MV-4-11 (cell line): ENCODE measurements at places on chromosomes 4 and X.

GRCh38 chrX:110561034-110561433, 202.4 kb downstream of the RTL9 start:
- DNase-seq = no peak

- no peak for DNase-seq
These were observed 139.6 kb downstream of the SOWAHB start for GRCh38 chr4:76758290-76758882.

DNA sequence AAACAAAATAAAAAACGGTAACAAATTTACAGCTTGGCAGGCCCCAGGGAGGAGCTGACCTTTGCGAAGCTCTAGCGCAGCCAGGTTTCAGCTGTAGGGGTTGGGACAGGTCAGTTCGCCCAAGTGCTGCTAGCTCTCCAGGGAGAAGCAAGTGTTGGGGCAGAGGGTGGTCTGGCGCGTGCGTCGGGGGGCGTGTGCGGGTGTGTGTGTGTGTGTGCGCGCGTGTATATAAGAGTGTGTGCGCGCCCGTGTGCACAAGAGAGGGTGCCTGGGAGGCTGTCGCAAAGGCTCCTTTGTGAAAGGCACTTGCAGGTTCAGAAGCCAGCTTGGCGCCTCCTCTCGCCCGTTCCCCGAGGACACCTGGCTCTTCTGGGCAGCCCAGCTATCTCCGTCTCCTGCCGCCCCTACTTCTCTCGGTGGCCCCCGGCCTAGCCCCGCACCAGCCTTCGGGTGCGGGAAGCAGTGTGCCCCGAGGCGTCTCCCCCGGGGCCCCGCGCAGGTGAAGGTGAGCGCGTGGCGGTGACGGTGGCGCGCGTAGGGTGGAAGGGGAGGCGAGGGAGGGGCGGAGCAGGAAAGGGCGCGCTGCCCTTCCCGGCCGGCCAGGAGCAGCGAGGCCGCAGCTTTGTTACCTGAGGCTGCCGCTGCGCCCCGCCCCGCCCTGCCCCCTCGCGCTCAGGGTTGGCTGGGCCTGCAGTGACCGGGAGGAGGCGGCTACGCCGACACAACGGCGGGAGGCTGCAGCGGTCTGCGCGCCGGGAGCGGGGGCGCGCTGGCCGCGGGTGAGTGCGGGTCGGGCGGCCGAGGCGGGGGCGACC, at the start of gene FHDC1:
Gene FHDC1, plus strand, starts transcription at position 693 of the 815 bp plus-strand sequence. CDS start 6,735 bp downstream, outside the sequence.
- DNase-seq = no peak

DNA sequence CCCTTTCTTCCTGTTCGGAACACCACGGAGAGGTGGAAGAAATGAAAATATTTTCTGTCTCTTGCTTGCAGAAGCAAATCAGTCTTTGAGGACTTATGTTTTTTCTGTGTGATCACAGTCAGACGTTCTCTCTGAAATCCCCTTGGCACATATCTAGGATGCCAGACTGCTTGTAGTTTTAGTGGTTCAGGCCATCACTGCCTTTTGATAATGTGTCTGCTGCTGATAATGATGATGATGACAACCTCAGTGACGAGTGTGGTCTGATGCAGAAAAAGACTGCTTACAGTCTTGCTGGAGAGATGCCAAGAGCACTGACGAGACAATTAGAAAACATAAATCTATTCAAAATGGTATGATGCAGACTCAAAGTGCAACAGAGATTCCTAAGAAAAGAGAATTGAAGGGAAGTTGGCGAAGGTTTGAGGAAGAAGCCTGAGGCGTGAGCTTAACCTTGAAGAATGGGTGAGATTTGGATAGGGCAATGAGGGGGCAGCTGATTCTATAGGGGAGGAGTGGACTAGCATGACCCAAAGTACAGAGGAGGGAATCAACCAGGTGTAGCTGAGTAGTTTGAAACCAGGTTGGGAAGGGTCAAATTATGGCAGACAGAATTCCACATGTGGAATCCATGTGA, 7.9 kb downstream of the RAB33A start:
- DNase-seq = no peak

DNA sequence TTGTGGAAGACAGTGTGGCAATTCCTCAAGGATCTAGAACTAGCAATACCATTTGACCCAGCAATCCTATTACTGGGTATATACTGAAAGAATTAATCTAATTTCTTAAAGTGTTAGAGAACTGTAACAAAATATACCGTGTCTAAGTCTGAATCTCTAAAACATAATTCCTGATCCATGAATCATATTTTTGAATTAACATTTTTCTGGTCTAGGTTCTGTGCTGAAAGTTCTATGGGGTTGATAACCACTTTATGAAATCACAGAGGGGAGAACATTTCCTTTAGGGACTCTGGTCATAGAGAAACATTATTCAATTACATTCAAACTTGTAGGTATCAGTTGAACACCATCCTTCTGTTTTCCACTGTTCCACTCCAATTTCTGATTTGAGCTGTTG, 91.9 kb upstream of the ETNPPL start:
- DNase-seq = no peak

- no peak for DNase-seq
These were observed 290.0 kb downstream of the SLC7A11 start for GRCh38 chr4:137952116-137952515.

DNA sequence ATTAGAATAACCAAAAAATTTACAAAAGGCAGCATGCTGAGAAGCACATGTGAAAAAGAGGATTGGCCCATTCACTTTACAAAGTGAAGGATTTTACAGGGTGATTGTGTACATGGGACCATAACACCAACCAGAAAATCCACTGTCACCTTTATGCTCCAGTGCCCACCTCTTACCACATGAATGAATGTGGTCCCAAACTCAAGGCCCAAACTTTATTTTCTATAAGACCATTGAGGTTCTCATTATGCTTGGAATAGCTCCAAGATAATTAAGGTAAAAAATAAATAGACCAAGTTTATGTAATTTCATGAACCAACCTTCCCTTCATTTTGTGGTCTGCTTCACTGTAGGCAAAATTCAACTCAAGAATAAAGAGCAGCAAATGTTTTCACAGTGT, 24.3 kb upstream of the MYOZ2 start:
- no peak for DNase-seq
